ENCODE measurements at places on chromosomes 13 and 19.
A peak's percentile ranks its signal among the peaks of the same experiment; 100 is the strongest.

DNA sequence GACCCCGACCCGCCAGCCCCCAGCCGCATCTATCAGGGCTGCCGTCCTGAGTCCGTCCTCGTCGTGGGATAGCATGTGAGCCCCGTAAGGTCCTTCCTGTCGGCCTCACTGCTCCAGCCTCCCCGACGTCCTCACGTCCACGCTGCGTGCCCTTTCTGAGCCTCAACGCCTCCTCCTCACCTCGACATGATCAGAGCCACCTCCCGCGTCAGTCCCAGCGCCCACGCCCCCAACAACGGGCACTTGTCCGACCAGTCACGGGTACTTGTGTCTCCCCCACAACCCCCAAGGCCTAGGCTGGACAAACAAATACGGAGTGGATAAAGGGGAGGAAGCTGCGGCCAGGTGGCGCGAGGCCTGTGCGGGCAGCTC lies 665 bp downstream of the ZNF497 start:
- peak; percentile 60 for DNase-seq

- no peak for DNase-seq
Observed at GRCh38 chr19:46206176-46206575, 23.4 kb upstream of the IGFL1 start.

- DNase-seq = no peak
Observed at GRCh38 chr13:38103851-38104250, 234.3 kb upstream of the TRPC4 start.

- DNase-seq = peak; percentile 44
Observed at GRCh38 chr13:74132152-74132775, 1.9 kb downstream of the KLF12 start.

DNA sequence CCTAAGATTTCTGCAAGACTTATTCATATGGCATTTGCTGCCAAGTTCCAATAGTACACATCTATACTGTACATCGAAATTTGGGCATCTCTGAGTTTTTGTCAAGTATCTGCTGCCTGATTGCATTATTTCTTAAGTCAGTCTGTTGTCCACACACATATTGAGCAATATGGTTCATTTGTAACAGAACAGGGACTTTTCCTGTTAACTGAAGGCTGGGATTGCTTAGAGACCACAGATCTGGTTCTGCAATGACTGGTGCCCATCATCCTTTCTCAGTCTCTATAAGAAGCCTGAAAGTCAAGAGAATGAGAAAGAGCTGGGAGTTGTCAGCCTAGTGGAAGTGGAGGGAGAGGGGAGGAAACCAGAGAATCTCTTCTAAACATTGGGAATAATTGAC lies 22.5 kb upstream of the MYCBP2 start:
- DNase-seq = no peak

DNA sequence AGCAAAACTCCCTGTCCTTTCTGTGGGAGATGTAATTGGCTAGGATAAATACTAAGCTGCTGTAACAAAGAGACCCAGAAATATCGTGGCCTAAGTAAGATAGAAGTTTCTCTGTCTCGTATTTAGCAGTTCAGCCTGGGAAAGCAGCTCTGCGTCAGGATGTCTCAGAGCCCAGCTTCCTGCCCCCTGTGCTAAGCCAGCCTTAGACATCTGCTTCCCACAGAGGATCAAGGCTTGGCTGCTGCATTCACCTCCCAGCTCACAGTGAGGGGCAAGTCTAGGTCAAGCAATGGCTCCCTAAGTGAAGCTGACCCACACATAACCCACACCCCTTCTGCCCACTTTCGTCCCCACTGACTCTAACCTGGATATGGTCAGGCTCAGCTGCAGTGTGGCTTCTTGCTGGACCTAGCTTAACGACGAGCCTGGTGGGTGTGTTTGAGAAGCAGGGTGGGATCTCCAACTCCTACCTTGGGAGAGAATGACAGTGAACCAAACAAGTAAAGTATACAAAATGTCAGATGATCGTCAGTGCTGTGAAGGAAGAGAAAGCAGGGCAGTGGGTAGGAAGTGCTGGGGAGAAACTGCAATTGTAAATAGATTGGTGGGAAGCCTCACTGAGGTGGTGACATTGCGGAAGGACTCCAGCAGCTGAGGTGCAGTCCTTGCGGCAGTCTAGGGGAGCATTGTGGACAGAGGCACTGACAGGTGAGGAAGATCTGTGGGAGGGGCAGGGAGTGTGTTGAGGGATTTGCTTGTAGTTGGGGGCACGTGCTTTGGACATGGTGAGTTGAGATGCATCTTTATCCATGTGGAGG lies 82.9 kb downstream of the TNFRSF19 start:
- DNase-seq = no peak

DNA sequence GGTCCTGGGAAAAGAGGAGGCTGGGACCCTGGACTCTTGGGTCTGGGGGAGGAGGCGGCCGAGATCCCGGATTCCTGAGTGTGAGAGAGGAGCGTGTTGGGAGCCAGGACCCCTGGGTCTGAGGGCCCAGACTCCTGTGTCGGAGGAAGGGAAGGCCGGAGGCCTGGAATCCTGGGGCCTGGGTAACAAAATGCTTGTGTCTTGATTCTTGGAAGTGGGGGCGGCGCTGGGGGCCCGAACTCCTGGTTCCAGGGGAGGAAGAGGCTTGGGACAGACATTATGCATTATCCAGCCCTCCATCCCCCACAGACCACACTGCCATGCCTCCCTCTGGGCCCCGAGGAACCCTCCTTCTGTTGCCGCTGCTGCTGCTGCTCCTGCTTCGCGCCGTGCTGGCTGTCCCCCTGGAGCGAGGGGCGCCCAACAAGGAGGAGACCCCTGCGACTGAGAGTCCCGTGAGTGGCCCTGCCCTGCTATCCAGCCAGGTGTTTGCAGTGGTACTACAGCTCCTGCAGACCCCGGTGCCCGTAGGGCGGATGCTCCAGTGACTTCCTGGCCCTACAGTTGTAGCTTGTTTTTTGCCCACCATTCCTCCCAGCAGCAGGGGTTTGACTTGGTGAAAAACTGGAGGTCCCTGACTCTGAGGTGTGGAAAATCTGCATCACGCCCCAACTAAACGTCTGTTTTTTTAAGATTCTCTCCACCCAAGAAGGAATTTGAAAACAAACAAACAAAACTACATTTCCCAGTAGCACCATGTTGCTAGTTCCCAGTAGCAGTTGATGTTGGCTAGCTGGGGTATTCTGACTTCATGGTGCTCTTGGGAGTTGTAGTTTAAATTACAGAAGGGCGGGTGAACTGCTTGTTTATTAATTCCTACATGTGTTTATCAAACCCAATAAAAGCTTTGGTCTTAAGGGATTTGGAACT lies 630 bp downstream of the NUCB1 start:
- DNase-seq = peak; percentile 13

- DNase-seq = no peak
Observed at GRCh38 chr19:36084231-36085009, 26.5 kb upstream of the OVOL3 start.

DNA sequence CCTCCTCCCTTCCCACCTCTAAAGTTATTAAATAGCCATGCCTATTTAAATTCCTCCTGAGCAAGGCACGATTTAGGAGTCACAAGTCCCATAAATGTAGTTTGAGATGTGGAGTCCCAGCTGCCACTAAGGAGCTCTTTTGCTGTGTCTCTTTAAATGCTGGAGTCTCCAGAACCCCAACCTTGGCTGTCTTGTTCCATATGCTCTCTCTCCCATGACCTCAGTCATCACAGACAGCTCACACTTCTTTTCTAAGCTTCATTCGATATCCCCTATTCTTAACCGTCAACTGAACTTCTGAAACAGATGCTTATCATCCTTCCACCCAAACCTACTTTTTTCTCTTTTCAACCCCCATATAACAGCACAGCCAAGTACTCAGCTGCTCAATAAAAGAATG lies 197.1 kb downstream of the VWA8 start:
- no peak for DNase-seq

- no peak for DNase-seq
Observed at GRCh38 chr13:95204231-95204765, 97.0 kb downstream of the ABCC4 start.

DNA sequence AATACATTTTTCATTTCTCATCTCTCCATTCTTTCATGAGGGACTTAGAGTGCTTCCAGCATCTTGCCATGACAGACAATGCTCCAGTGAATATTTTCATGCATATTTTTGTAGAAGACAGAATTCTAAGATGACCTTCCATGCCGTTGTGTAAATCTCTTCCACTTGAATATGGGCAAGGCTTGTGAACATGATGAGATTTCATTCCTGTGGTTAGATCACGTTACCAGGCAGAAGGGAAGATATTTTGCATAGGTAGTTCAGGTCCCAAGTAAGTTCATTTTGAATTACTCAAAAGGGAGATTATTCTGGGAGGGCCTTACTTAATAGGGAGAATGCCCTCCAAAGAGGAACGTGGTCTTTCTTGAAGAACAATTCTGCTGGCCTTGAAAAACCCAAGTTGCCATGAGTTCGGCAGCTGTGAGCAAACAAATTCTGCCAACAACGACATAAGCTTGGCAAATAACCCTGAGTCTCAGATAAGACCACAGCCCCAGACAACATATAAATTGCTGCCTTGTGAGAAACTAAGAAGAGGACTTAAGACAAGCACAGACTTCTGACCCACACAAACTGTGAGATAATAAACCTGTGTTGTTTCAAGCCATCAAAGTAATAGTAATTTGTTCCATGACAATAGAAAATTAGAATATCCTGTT lies 400.5 kb upstream of the GPC6 start:
- no peak for DNase-seq

Measured in stimulated activated CD4-positive, alpha-beta T cell treated with anti-CD3 and anti-CD28 coated beads, Interleukin-2, amount 100 ng/mL, for 24 hours (primary cell).